Suppressor macrophage treated with lipopolysaccharide for 1 hour (primary cell): ENCODE measurements at places on chromosomes 16 and 17.

- DNase-seq: no peak
Measured at GRCh38 chr17:17362540-17362930, 59.4 kb downstream of the NT5M start.

DNA sequence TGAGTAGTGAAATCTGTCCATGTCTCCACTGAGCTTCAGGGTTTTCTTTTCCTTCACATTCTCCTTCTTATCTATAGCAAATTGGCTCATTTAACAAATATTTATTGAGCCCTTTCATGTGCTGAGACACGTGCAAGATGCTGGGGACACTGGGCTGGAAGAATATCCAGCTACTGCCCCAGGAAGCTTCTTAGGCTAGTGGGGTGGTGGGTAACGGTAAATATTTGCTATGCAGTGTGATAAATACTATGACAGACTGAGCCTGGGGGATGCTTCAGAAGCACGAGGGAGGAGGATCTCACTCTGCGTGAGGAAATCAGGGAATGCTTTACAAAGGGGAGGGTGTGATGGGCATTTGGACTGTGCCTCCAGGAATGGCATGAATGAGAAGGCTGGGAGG, 524.1 kb downstream of the GRIN2A start:
- DNase-seq: no peak

DNA sequence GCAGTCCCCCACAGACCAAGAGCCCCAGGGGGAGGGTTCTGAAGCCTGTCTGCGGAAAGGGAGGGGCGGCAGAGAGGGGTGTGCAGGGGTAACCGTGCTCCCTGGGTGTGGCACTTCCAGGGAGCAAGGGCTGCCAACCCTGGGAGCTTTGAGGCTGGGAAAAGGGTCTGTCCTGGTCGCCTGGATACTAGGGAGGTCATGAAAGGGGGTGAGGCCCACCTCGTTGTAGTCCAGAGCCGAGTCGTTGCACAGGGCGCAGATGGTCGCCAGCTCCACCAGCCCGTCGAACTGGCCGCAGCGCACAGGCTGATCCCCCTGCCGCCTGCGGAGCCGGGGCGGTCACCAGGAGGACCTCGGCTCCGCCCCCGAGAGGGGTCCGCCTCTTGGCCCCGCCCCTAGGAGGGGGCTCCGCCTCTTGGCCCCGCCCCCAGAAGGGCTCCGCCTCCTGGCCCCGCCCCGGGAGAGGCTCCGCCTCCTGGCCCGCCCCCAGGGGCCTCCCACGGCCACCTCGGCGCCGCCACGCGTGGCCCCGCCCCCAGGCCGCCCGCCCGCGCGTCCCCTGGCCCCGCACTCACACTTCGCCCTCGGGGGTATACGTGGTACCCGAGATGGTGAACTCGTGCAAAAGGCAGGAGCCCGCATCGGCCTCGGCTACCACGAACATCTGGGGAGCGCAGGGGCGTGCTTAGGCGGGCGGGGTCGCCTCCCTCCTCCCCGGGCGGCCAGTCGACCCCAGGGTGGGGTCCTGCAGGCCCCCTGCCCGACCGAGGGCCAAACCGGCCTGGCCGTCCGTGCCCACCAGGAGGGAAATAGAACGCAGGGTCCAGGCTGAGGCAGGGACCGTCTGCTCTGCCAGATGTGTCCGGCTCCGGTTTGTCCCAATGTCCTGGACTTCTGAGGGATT, 19.5 kb downstream of the ATP2A3 start:
- DNase-seq: peak; percentile 33

GRCh38 chr17:57724026-57724728, 20.9 kb downstream of the CCDC182 start:
- peak; percentile 72 for DNase-seq

GRCh38 chr16:30063278-30063892, 2.2 kb upstream of the ALDOA start:
- DNase-seq: no peak

DNA sequence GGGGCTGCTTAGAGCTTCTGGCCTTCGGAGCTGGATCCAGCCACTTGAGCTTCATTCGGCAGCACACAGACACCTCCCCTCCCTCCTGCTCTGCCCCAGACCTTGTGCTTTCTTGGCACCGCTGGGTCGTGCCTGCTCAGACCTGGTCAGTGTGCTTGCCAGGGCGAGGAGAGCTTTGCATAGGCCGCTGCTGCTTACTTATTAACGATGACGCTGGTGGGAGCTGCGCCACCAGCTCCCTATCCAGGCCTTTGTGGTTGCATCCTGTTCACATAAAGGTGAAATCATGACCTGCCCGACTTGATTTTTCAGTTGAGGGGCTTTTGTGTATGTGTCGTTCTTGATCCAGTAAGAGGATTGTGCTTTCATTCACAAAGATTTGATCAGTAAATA, 101.1 kb downstream of the MSI2 start:
- no peak for DNase-seq

GRCh38 chr17:68346448-68346847, 55.2 kb downstream of the ARSG start:
- peak; percentile 79 for DNase-seq

DNA sequence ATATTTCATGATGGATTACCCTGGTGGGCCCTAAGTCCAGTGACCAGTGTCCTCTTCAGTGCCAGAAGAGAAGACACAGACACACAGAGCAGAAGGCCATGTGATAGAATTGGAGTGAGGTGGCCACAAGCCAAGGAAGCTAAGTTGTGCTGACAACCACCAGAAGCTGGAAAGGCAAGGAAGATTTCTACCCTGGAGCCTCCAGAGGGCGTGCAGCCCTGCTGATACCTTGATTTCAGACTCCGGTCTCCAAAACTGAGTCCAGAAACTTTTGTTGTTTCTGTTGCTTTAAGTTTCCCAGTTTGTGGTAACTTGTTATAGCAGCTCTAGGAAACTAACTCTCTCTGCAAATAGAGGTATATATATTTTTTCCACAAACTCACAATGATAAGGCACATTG, 396.6 kb upstream of the ASIC2 start:
- DNase-seq: no peak

DNA sequence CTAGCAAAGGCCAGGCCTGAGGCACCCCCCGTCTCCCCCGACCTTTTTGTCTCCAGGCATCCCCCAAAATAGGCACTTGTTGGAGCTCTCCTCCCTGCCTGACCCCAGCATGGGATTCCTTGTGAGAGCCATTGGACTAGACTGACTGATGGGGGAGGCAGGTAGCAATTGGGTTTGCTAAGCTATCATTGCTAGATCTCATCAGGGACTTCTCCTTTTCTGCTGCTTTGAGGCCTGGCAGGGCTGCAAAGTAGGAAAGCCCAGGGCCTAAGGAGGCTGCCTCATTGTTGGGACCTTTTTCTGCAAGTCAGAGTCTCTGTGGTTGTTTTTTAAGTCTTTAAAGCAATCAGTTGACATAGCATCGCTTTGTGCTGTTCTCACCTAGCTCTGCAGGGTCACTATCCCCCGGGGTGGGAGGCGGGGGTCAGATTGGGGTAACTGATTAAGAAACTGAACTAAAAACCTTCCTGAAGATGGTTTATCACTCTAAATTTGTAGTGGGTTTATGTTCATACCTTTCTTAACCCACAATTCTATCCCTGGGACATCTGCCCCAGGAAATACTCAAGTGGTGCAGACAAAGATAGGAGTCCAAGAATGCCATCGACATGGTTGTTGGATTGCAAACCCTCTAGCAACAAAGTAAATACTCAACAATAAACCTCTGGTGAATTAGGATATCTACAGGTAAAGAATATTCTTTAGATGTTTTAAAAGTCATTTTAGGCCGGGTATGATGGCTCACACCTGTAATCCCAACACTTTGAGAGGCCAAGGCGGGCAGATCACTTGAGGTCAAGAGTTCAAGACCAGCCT, 28.0 kb downstream of the LLGL2 start:
- DNase-seq: no peak

DNA sequence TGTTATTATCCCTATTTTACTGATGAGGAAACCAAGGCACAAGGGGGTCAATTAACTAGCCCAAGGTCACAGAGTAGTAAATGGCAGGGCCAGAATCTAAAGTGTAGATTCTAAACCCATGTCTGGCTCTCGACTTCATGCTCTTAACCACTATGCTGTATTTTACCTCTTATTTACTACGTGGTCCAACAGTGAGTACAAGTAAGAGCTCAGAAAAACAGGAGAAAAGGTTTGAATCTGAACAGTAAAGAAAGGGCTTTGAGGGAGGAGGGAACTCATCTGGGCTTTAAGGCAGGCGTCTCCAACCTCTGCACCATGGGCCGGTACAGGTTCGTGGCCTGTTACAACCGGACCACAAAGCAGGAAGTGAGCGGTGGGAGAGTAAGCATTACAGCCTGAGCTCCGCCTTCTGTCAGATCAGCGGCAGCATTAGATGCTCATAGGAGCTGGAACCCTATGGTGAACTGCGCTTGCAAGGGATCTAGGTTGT, 62.9 kb downstream of the SMURF2 start:
- DNase-seq: peak; percentile 37

DNA sequence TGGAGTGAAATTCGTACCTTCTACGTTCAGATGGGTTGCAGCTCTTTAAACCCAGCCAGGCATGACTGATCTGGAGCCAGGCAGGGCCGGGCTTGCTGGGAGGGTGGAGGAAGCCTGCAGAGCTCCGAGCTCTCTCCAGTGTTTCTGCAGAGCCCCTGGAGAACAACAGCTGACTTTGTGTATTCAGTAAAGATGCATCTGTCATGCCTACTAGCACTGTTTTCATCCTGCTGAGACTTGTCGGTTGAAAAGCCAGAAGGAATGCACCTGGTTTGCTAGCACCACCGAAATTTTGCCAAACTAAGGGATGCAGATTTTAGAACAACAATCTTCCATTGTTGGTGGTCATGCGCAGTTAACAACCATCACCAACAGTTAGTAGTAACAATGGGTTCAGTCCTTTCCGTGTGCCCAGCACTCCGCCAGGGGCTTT, 22.4 kb upstream of the SCNN1B start:
- DNase-seq: no peak

GRCh38 chr17:71052971-71053370, 883.6 kb downstream of the KCNJ2 start:
- DNase-seq: no peak

DNA sequence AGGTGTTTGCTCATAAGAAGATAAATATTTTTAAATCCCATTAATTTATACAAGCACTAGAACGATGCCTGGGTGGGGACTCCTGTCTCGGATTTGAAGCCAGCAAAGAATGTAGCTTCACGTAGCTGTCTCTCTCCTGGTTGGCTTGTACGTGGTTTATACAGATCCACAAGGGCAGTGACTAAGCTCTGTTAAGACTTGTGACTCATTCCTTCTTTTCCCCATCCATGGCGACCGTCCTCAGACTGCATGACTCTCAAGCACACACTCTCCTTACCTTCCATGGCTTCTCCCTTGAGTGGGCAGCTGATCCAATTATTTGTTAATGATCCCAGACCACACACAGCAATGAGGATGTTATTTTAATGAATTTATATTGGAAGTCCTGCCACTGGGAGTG, 679.7 kb upstream of the SOX9 start:
- DNase-seq: no peak

- DNase-seq: no peak
Measured at GRCh38 chr17:35256629-35257028, 13.8 kb downstream of the SLFN5 start.

DNA sequence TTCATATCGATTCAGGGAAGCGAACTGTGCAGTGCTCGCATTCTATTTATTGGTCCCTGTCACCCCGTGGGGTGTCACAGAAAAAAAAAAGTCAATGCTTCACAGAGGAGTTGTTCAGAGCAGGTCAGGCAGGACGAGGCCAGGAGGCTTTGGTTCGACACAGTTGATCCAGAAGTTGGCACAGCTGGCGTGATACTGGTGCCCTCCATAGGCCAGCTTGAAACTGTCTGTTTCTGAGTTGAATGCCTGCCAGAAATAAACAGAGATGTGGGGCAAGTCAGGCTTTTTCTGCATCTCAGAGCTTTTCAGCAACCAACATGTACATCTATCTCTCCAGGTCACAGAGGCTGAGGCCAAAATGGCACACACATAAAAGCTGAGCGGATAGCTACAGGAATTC, 29.1 kb downstream of the DUSP14 start:
- no peak for DNase-seq

DNA sequence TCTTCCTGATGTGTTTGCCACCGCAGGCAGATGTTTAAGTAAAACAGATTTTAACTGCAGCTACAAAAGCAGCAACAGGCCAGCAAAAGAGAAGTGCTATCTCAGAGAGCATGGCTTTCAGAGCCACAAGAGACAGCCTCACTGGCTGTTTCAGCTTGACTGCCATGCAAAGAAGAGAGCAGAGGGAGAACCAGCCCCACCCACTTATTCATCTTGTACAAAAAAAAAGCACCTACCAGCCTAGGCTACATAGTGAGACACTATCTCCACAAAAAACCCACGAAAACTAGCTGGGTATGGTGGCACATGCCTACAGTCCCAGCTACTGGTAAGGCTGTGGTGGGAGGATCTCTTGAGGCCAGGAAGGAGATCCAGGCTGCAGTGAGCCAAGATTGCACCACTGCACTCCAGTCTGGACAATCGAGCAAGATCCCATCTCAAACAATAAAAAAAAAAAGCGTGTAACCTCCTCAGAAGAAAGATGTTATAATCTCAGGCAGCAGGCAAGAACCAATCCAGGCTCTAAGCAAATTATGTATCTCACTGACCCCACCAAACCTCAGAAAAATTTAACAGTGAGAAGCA, 30.0 kb downstream of the STH start:
- DNase-seq: no peak

GRCh38 chr16:1947369-1947670, 4.3 kb upstream of the MSRB1 start:
- DNase-seq: no peak

DNA sequence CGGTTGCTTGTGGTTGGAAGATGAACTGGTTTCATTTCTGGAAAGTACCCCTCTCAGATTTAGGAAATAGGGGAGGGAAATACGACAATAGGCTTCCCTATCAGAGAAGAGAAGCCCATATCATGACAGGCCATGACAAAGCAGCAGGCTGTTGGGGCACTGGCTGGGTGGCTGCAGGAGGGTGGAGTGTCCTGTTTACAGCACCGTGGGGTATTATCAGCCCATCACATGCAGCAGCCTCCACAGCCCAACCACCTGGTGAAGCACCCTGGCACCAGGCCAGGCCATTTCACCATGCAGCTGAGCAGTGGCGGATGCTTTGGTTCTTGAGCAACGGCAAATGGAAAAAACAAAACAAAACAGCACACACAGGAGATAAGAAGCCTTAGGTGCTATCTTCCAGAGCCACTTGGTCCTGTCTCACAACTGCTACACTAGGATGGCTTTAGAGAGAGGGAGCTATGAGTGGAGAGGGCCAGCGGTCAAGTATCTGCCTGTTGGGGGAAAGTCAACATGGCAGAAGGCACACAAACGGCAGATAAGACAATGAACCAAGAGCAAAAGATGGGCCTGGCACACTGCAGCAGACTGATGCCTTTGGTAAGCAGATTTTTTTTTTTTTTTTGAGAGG, 24.2 kb downstream of the FAM117A start:
- DNase-seq: peak; percentile 81

GRCh38 chr17:62110923-62111484, 45.9 kb upstream of the MED13 start:
- DNase-seq: no peak
